ENCODE measurements at places on chromosomes 12 and 14.

DNA sequence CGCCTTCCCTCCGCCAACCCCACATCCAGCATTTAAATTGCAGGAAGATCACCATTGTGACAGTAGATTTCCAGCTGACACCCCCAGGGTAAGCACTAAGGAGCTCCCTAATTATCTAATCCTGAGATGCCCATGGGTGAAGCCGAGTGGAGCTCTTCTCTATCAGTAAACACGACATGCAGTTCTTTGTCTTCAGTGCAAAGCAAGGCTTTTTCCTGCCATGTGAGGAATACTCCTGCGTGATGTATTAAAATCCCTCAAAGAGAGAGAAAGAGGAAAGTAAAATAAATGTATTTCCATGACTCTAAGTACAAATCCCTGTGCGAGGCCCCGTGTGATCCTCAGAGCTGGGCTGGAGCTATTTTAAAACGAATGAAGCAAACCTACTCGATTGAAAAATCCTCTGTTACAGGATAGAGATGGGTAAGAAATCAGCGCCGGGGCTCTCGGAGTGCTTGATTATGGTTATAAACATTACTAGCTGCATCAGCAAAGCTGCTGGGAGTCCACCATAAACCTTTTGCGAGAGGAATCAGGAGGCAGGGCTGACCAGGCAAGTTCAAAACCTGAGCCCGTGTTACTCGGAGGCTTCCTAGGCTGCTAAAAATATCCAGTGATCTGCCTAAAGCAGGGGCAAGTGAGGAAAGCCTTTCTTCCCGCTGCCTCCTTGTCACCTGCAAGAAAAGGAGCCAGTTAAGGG, 61.5 kb downstream of the MAP1LC3B2 start:
- DNase-seq: no peak

- no peak for DNase-seq
Measured at GRCh38 chr12:105109465-105110212, 2.1 kb downstream of the WASHC4 start.

DNA sequence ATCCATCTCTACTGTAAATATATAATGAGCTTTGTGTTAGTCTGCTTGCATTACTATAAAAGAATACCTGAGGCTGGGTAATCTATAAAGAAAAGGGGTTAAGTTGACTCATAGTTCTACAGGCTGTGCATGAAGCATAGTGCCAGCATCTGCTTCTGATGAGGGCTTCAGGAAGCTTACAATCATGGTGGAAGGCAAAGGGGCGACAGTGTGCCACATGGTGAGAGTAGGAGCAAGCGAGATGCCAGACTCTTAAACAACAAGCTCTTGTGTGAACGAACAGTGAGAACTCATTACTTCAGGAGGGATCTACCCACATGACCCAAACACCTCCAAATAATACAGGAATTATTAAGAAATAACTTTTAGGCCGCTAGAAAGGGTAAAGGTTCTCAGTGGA, 28.1 kb downstream of the APOBEC1 start:
- no peak for DNase-seq

DNA sequence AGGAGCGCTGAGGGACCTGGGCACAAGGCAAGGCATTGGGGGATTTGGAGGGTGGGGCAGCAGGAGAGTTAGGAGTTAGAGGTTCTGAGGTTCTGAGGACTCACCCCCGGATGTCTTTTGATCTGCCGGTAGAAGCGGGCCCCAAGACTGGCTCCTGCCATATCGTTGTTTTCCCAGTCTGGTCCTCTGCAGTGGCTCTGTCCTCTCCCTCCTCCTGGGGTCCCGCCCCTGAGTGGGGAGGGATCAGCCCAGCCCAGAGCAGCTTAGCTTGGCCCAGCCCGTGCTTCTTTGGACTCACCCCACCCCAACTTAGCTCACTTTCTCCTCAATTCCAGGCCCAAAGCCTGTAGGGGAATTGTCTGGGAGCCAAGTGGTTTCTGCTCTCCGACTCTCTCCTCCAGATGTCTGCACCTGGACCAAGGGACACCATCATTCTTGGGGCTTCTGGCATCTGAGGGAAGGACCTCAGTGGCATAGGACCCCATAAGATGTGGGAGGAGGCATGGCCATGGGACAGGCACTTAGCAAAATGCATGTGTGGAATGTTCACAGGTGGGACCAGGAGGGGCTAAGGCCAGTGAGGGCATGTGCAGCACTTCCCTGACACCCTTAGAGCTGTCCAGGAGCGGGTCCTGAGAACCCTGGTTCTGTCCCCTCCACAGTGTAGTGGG, 7.5 kb downstream of the SHMT2 start:
- peak; percentile 68 for DNase-seq

GRCh38 chr12:132700212-132700822, 10.3 kb upstream of the PGAM5 start:
- peak; percentile 49 for DNase-seq

DNA sequence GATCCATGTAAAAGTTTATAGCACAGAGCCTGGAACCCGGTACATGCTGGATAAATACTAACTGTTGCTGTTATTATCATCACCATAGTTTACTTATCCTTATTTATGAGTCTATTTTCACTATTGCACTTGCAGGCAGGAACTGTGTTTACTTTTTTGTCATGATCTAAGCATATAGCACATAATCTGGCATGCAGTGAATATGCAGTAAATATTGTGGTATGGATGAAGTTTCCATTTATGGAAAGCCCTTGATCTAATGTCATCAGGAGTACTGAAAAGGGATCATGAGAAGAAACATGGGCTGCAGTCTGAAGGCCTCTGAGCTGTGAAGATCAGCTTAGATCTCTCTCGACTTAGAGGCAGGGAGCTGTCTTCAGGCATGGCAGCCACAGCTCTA, 91.6 kb downstream of the KCNK13 start:
- no peak for DNase-seq

All from fibroblast of skin of scalp (primary cell).